ENCODE measurements at places on chromosomes 7 and 10.

GRCh38 chr7:141014125-141014523, 628 bp downstream of the MRPS33 start:
- peaks cover 16% of the 10 kb centered on the region for H3K27me3 ChIP-seq
- peaks cover 30% of the 10 kb centered on the region for H3K4me1 ChIP-seq
- peak overlapping the region; percentile 100 for H3K27ac ChIP-seq
- peak overlapping the region; percentile 99 for H3K4me3 ChIP-seq
- DNase-seq = peak; percentile 61

- no peak overlapping the region for H3K4me3 ChIP-seq
- H3K27me3 ChIP-seq = no peaks in the 10 kb centered on the region
- no peaks in the 10 kb centered on the region for H3K36me3 ChIP-seq
- H3K4me1 ChIP-seq = no peaks in the 10 kb centered on the region
- no peak for DNase-seq
These were observed 222.2 kb downstream of the KCNMA1 start for GRCh38 chr10:77415313-77415960.

DNA sequence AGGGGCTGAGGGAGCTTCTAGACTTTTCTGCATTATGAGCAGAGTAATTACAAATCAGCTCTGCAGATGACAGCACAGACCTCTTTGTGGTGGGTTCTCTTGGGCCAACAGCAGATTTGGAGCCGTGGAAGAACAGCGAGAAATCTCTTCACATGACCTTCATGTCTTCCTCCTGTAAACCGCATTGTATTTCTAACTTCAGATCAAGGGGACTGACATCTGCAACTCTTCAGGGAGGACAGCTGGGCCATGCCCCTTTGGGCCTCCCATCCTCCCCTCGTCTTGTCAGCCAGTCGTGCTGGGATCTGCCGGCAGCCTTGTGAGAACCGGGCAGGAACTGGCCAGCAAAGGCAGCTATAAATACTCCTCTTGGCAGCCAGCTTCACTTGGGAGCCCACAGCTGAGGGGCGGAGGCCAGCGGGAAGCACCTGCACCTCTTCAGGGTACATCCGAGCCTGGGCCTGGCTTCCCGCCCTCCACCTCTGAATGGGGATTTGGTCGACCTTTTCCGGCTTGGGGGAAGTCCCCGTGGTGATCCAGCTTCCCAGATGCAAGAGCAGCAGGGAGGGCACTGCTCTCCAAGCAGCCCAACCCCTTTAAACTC, 54.7 kb downstream of the STEAP1B start:
- H3K4me3 ChIP-seq = no peak overlapping the region
- peaks cover 10% of the 10 kb centered on the region for H3K4me1 ChIP-seq
- DNase-seq = no peak

DNA sequence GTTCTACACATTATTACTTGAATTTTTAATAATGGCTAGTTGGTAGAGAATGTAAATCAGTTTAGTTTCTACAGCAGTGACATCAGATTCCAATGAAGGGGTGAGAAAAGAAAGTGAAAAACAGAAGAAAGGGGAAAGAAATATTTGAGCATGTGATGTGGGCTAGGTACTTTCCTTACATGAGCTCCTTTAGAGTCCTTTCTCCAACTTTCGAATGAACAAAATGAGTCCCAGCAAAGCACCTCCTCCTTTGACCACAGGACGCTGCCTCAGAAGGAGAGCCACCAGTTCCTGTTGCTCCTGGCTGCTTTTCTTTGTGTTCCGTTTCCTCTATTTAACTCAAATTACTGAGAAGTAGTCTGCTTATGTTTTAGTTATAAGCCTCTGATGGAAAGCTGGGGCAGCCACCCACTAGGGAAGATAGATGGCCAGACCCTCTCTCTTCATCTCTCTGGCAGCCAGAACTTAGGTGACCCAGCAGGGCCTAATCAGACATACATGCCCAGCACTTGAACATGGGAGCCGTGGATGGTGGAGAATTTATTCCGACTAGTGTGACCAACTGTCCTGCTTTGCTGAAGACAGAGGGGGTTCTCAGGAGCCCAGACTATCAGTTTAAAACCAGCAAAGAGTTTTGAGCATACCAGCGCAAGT, 82.4 kb upstream of the NME8 start:
- H3K4me3 ChIP-seq = no peak overlapping the region
- peak overlapping the region; percentile 4 for H3K27ac ChIP-seq
- DNase-seq = peak; percentile 74
- peaks cover 6% of the 10 kb centered on the region for H3K27me3 ChIP-seq

DNA sequence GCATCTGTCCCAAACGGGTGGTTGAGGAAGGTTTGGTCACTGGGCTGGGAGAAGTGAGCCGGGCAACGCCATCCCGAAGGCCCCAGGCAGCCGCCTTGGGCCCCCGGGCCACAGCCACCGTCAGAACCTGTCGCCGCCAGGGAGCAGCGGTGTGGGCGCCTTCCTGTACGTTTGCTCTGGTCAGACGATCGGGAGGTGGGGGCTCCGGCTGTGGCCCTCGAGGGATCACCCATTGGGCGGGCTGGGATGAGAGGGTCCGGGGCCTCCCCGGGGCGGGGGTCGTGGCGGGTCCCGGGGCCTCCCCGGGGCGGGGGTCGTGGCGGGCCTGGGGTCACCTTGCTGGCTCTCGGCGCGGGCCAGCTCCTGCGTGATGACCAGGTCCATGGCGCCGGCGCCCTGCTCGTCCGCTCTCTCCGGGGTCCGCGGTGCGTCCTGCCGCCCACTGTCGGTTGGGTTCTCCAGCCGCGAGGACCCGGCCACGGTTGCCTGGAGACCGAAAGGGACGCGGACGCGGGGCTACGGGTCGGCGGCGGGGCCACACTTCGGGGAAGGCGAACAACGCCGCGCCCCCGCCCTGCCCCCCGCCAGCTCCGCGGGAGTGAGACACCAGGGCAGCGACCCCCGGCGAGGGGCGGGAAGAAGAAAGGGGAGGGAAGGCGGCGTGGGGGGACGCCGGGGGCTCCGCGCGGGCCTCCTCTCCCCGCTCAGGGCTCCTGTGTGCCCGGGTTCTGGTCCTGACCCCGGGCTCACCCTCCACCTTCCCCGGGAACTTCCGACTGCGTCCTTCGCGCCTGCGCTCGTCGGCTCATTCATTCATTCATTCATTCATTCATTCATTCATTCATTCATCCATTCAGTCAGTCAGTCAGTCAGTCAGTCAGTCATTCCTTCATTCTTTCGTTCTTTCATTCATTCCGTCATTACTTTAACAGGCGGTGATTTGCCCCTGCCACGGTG, at the start of gene CFAP46:
Gene CFAP46, minus strand, starts transcription at position 470 of the 957 bp plus-strand sequence. Its CDS starts 86 bp downstream, at position 384.
- DNase-seq = no peak
- peaks cover 30% of the 10 kb centered on the region for H3K27me3 ChIP-seq
- no peak within 1 kb of the TSS for H3K4me3 ChIP-seq
- no peak within 1 kb of the TSS for H3K27ac ChIP-seq

- no peaks in the 10 kb centered on the region for H3K27me3 ChIP-seq
- H3K4me3 ChIP-seq = no peak overlapping the region
- H3K4me1 ChIP-seq = no peaks in the 10 kb centered on the region
- no peak overlapping the region for H3K27ac ChIP-seq
- DNase-seq = no peak
- H3K36me3 ChIP-seq = no peaks in the 10 kb centered on the region
These were observed 98.3 kb downstream of the CTTNBP2 start for GRCh38 chr7:117774943-117775342.

- peaks cover 7% of the 10 kb centered on the region for H3K27me3 ChIP-seq
- H3K27ac ChIP-seq = peak within 1 kb of the TSS; percentile 97
- H3K36me3 ChIP-seq = peaks cover 4% of the 10 kb centered on the region
These were observed at the start of gene YAE1 for GRCh38 chr7:39566023-39566921. YAE1 (plus strand) TSS chr7:39566404; CDS start chr7:39566419, 15 bp downstream.

DNA sequence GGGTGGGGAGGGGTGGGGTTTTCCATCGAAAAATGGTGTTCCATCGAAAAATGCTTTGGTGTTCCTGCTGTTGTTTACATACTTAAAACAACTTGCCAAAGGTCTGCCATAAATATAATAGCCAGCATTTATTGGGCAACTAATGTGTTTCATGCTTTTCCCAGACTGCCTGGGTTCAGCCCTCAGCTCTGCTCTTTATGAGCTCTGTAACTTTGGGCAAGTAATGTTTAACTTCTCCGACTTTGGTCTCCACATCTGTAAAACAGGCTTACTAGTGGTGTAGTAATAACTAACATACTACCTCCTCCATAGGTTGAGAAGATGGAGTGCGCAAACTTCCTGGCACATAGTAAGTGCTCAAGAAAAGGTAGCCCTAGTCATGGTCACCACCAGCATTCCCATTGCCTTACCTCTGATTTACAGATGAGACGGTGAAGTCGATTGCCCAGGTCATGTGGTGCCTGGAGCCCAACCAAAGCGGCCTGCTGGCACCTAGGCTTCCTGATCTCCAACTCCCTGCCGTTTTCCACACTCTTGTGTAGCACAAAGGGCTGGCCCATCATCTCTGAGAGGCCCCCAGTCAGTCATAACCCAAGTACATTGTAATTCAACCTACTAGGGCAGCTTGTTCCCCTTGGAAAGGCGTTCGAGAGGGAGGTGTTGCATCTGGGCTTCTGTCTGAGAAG, 8.9 kb downstream of the ZMIZ1 start:
- peaks cover 8% of the 10 kb centered on the region for H3K4me1 ChIP-seq
- no peak overlapping the region for H3K4me3 ChIP-seq
- H3K36me3 ChIP-seq = no peaks in the 10 kb centered on the region
- DNase-seq = no peak
- H3K27ac ChIP-seq = no peak overlapping the region

- H3K27me3 ChIP-seq = peaks cover 3% of the 10 kb centered on the region
- H3K27ac ChIP-seq = no peak overlapping the region
These were observed 56.8 kb downstream of the MPP7 start for GRCh38 chr10:28246023-28246422.

DNA sequence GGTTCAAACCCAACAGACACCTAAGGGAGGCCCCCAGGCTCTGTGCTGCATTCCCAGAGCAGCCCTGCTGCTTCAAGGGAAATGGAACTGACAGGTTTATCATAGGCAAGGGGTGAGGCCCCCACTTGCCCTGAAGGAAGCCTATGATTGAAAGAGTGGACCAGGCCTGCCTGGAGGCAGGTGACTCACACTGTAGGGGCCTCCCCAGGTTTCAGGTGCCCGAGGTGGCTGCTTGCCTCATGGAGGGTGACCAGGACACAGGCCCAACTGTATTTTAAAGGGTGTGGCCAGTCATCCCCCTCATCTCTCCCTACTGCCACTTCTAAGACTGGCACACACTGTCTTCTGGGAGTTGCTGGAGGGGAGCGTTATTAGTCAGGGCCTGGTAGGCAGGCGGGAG, 85.4 kb downstream of the ATXN7L1 start:
- no peak overlapping the region for H3K27ac ChIP-seq
- no peak overlapping the region for H3K4me3 ChIP-seq

DNA sequence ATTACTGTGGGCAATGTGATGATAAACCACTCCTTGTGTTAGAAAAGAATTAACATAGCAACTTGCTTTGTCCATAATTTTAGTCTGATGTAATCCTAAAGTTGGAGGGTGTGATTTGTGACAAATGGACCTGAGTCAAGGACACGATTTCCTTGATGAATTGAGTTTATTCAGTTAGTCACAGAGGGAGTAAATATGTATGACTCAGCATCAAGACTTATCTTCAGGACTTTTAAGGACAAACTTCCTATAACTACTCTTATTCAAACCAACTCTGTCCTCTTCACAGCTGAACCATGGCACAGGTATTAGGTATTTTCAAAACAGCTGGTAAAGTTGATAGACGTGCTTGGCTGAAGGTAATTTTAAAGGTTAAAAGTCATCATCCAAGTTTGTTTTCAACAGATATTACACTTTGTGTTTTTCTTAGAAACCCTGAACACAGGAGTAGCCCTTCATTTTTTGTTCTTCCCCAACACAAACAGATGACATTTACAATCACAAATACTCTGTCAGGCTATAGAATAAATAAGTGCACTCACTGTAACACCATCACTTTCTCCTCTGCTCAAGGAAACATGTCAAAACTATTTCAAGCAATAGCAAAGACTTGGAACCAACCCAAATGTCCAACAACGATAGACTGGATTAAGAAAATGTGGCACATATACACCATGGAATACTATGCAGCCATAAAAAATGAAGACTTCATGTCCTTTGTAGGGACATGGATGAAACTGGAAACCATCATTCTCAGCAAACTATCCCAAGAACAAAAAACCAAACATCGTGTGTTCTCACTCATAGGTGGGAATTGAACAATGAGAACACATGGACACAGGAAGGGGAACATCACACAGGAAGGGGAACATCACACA, 54.5 kb downstream of the COA1 start:
- H3K4me3 ChIP-seq = no peak overlapping the region
- H3K27me3 ChIP-seq = no peaks in the 10 kb centered on the region
- DNase-seq = no peak

DNA sequence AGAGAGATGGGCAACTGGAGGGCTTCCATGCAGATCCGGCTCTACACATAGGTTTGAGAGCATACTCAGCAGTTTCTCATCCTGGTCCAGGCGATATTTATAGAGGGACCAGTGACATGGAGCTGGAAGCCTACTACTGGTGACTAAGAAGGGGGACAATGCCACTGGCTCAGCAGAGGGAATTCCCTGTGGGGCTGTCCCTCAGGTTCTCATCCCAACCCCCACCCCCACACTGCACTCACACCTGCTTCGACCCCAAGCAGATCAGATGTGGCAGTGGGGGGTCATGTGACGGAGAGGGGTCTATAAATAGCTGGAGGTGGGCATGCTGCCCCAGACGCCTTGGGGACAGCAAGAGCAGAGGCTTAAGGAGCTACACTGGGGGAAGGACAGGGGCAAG, at the start of gene CLCN1:
Gene CLCN1, plus strand, starts transcription at position 336 of the 400 bp plus-strand sequence. CDS start 102 bp downstream, outside the sequence.
- H3K4me3 ChIP-seq = no peak within 1 kb of the TSS
- peaks cover 13% of the 10 kb centered on the region for H3K36me3 ChIP-seq
- no peak for DNase-seq
- H3K4me1 ChIP-seq = peaks cover 25% of the 10 kb centered on the region

- H3K4me1 ChIP-seq = no peaks in the 10 kb centered on the region
- H3K27me3 ChIP-seq = no peaks in the 10 kb centered on the region
- H3K4me3 ChIP-seq = no peak overlapping the region
- peak; percentile 40 for DNase-seq
- no peaks in the 10 kb centered on the region for H3K36me3 ChIP-seq
These were observed 155.8 kb downstream of the WDR37 start for GRCh38 chr10:1211844-1212570.

DNA sequence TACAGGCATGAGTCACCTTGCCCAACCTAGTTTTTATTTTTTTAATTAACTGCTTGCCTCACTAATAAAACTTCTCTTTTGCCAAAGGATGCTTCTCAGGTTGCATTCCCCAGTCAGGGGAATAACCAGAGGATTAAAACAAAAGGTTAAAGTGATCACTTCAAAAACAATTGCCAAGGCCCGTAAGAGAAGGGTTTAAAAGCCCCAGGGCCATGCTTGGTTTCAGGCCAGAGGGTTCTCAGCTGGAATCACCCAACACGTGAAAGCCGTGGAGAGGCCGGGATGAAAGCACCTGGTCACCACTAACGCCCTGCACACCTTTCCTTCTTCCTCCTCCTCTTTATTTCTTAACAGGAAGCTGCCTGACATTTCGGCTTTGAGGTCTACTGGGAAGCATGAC, 587.5 kb downstream of the PTPRN2 start:
- no peaks in the 10 kb centered on the region for H3K36me3 ChIP-seq
- H3K4me1 ChIP-seq = no peaks in the 10 kb centered on the region
- H3K4me3 ChIP-seq = no peak overlapping the region
- no peaks in the 10 kb centered on the region for H3K27me3 ChIP-seq
- H3K27ac ChIP-seq = no peak overlapping the region
- DNase-seq = no peak

- H3K27ac ChIP-seq = no peak overlapping the region
- no peaks in the 10 kb centered on the region for H3K27me3 ChIP-seq
- peak; percentile 37 for DNase-seq
- H3K36me3 ChIP-seq = peaks cover 1% of the 10 kb centered on the region
- no peaks in the 10 kb centered on the region for H3K4me1 ChIP-seq
These were observed 134.2 kb downstream of the JMJD1C start for GRCh38 chr10:63331586-63331985.
